Esophagus muscularis mucosa (tissue), 4 donors: ENCODE measurements at places on chromosomes 3 and 15. TPM values are rescaled to one million over a fixed set of nuclear protein-coding genes. Genes with fewer than 3 reads are reported as not detected.

GRCh38 chr3:195085356-195086130 lies 185.4 kb downstream of the XXYLT1 start:
- DNase-seq, result no peak

DNA sequence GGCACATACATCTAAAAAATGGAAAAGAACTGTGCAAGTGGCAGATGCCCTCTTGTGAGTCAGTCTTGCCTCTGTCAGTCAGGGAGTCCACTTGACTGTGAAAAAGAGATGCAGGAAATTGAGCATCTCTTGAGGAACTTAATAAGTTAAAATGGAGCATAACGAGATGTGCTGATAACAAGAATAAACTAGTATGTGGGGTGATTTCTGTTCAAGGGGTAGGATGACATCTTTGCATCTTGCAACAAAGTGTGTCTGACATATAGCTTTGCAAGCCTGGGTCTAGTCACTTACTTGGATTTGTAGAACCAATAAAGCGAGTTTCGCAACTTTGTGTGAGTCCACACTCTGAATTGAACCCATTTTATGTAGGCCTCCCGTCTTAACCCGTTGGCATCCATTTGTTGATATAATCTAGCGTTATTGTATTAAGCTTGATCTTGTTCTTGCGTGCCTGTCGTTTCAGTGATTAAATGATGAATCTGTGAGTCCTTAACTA lies 2.2 kb downstream of the USP3 start:
- no peak for DNase-seq

Gene TXNRD3
- 23.7 TPM for total RNA-seq

DNA sequence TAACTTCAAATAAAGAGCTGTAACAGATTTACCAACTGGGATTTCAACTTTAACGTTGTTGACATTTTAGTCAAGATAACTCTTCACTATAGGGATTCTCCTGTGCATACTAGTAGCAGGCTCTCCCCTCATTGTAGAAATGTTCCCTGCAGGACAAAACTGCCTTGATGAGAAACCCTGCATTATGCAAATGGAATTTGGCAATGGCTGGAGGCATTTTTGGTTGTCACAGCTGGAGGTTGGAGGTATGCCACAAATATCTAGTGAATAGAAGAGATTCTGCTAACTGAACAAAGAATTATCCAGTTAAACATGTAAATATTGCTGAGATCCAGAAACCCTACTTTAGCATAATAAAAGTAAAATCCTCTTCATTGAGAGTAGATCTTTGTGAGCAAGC lies 928.8 kb upstream of the ALCAM start:
- DNase-seq, result no peak

Gene TRPM1
- not detected for total RNA-seq

DNA sequence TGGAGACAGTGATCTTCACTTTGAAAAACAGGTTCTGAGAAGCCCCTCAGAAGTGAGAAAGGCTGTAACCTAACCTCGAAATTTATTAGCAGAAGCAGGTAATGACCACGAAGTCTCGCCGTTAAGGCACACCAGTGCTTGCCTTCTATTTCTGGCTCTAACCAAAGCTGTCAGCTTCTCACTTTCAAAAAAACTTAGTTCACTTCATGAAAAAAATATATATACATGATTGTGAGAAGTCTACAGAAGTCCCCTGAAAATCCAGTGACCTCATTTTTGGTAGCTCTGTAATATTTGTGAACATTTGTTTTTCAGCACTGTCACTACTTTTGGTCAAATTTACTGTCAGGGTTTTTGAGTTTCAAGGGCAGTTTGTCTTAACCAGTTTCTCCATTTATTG lies 19.1 kb upstream of the AKAP13 start:
- DNase-seq, result no peak

- no peak for DNase-seq
These were observed 751.6 kb upstream of the ROBO1 start for GRCh38 chr3:80519436-80519835.

GRCh38 chr3:14646589-14647413 lies 4.8 kb upstream of the CCDC174 start:
- DNase-seq, result no peak

- DNase-seq, result no peak
These were observed 52.6 kb upstream of the ULK4 start for GRCh38 chr3:42014458-42014920.

Gene CAND2
- 25.5 TPM for total RNA-seq

Gene STRIT1
- total RNA-seq, result not detected

DNA sequence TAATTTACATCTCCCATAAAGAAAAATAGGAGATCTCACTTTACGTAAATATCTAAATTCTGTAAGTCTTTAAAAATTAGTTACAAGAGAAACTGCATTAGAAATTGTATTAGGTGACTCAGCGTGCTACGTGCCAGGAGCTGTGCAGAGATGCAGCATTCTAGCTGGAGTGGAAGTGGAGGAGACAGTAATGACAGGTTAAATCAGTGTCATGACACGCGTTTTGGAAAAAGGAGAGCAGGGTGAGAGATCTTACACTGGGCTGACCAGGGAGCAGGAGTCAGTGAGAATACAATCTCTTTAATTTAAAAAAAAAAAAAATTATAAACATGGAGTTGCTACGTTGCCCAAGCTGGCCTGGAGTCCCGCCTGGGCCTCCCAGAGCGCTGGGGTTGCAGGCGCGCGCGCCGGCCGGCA lies 635 bp downstream of the TUBGCP5 start:
- no peak for DNase-seq

DNA sequence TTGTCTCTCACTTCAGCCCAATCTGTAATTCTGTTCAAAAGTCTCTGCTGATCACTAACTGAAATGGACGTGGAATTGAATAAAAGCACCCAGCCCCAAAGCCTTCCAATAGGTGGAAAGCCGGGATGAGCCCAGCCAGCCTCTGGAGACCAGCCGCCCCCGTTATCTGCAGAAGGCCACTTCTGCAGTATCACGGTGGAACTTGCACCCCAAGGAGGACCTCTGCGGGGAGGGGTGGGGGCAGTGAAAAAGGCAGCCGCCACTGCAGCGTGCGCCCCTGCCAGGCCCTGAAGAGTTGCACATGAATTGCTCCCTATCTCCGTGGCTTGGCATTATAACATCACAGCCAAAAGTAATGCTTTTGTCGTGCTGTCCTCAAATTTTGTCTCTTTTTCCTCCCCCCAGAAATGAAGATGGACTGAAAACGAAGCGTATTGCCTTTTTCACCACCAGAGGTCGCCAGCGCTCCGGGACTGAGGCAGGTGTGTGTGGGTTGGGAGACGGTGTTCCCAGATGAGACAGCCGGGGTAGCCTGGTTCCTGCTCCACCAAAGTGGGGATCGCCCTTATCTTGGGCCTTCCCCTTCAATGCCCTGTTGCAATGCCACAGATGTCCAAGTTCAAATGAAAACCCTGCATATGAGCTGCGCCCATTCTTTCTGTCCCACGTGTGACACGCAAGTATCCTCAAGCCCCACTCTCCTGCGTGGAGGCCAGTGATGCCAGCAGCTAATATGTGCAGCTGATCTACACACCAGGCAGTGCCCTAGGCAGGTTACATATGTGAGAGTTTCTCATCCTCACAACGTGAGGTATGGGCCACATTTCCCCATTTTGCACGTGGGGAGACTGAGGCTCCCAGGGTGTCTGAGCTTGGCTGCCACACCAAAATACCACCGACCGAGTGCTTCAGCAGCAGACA lies 96.0 kb downstream of the LRRK1 start:
- DNase-seq, result peak; percentile 90

Gene DAZL
- total RNA-seq, result not detected

- no peak for DNase-seq
These were observed 94.1 kb downstream of the ASB7 start for GRCh38 chr15:100696452-100696851.

GRCh38 chr3:51340013-51340829 lies 44.9 kb upstream of the MANF start:
- peak; percentile 90 for DNase-seq

Gene ZNF639
- 50.0 TPM for total RNA-seq

- DNase-seq, result no peak
These were observed 708.9 kb downstream of the NTRK3 start for GRCh38 chr15:87547470-87548181.
